ENCODE measurements at places on chromosomes 11 and 22.

DNA sequence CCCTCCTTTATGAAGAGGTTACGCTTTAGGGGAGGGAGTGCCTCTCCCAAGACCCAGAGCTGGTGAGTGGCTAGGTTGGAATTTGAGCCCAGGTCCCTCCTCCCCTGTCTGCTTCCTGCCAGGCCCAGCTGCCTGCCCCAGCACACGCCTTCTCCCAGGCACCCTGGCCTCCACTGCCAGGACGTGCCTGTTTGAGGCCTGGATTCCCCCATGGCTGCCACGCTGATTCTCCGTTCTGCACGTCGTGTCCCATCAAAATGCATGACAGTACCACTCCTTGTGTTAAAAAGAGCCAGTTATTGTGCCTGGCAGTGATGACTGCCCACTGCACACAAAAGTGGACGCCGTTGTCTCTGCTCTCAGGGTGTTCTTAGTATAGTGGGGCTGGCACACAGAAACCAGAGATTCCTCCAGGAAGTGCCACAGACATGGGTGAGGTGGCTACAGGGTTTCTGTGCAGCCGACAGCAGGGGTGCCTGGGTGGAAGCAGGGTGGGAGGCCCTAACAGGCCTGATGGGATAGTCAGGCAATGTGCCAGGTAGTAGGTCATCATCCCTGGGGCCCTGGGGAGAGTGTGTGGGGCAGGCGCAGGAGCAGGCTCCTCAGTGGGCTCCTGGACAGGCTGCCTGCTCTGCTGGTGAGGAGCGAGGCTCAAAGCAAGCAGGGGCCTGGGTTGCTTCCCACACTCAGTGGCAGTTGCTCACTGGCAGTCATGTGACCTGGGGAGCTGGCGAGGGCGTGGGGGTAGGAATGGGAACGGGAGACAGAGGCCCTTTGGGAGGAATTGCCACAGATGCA is 24.2 kb downstream of the MED15 start:
- peak; percentile 30 for DNase-seq

GRCh38 chr22:25019427-25020184 is 67.1 kb downstream of the KIAA1671 start:
- DNase-seq = no peak

DNA sequence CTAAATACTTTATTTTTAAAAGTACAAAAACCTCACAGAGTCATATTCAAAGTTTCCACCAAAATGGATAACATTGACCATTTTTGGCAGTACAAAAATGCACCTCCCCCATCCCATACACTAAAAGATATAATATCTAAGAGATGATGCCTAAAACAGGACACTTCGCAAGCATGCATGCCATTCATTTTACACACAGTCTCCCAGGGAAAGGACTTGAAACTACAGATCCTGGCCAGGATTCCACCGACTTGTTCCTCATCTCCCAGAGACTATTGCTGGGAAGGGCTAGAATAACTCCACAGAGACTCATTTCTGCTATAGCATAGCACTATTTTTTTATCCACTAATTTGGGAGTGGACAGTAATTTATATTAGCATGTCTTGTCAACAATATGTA is 81.7 kb downstream of the MTNR1B start:
- peak; percentile 25 for DNase-seq

GRCh38 chr22:26892166-26893041 is 235.0 kb downstream of the MIAT start:
- DNase-seq = no peak

- DNase-seq = no peak
Observed at GRCh38 chr22:44442186-44442815, 55.7 kb downstream of the RTL6 start.

GRCh38 chr11:61695917-61696316 is 15.7 kb downstream of the DAGLA start:
- peak; percentile 4 for DNase-seq

GRCh38 chr11:44002191-44003093 is 45.3 kb upstream of the ACCSL start:
- no peak for DNase-seq

DNA sequence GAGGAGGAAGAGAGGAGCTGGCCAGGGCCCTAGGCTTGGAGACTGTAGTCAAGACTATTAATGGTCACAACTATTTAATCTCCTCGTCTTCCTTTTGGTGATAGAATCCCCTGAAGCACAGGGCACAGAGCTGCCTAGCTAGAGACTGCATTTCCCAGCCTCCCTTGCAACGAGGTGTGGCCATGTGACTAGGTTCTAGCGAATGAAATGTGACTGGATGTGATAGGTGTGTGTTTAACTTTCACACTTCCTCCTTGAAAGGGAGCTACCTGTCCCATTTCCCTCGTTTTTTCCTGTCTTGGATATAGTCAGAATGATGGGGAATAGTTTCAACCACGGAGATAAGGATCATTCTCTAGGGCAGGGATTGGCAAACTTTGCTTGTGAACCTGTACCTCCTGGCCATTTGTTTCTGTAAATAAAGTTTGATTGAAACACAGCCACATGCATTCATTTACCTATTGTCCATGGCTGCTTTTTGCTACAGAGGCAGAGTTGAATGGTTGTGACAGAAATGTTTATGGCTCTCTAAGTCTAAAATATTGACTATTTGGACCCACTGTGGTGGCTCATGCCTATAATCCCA is 313.5 kb downstream of the MIAT start:
- no peak for DNase-seq

- DNase-seq = no peak
Observed at GRCh38 chr22:48279461-48279756, 1517.0 kb downstream of the TBC1D22A start.

GRCh38 chr11:119324189-119324588 is 7.3 kb upstream of the MCAM start:
- DNase-seq = no peak

DNA sequence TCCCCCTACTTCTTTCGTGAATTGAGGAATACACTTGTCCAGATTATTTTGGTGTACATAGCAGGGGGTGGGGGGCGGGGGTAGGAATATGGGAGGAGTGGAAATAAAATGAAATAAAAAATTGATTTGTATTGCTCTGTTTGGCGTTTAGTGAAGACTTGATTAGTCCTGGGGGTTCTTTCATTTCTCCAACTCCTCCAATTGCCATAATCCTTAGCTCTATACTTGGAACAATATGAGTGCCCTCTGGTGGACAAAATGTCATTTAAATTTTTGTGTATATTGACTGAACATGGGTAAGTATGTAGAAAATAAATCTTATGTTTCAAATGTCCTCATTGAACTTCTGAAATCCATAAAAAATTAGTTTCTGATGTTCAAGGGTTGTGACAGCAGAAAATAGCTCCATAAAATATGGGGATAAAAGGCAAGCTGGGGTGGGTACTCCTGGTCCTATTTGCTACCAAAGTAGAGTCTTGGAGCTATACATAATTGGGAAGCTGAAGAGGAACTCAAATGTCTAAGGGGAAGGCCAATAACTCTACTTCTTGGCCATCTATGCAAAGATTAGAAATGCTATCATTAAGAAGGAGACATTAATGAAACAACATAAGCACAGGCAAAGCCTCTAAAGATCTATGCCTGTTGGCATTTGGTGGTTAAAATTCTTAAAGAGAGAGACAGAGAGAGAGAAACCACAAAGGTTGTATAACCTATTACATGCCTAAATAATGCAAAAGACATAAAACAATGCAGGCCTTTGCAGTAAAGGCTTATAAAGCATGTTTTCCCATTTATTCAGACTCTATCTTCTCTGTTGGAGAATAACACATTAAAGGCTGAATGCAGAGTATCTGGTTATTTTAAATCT is 421.6 kb downstream of the METTL15 start:
- peak; percentile 45 for DNase-seq

DNA sequence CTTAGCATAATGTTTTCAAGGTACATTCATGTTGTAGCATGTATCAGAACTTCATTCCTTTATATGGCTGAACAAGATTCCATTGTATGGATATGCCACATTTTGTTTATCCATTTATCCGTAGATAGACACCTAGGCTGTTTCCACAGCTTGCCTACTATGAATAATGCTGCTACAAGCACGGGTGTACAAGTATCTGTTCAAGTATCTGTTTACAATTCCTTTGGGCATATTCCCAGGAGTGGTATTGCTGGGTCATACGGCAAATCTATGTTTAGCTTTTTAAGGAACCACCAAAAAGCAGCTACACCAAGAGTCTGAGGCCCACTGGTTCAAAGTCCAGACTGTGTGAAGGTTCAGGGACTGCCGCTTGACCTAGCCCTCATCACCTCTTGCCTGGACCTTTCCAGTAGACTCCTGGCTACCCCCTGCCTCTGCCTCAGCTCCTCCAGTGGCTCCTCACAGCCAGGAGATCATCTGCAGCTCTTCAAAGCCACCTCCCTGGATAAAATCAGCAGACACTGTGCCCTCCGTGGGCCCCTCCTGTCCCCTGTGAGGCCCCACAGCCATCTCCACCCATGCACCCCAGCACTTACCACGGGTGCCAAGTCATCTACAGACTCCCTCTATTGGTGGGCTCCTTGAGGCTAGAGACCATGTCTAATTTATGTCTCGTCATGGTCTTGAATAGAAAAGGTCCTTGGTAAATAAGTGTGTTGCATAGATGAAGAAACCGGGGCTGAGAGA is 160.3 kb downstream of the MN1 start:
- no peak for DNase-seq

DNA sequence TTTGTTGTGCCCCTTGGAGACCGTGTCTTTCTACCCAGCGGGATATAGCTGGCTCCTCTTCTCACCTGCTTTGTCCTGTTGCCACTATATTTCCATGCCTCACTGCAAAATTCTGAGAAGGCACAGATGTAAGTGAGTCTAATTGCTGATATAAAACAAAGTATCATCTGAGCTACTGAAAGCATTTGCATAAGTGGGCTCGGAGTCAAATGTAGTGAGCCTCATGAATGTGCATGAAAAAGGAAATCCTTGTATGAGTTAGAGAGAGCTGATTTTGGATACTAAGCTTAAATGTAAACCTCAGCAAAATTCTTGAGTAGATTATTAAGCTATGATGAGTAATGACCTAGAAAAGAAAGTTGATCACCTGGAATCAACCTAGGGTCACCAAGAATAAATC is 13.9 kb downstream of the OVCH2 start:
- no peak for DNase-seq

- DNase-seq = no peak
Observed at GRCh38 chr11:57648801-57649735, 644 bp downstream of the YPEL4 start.

DNA sequence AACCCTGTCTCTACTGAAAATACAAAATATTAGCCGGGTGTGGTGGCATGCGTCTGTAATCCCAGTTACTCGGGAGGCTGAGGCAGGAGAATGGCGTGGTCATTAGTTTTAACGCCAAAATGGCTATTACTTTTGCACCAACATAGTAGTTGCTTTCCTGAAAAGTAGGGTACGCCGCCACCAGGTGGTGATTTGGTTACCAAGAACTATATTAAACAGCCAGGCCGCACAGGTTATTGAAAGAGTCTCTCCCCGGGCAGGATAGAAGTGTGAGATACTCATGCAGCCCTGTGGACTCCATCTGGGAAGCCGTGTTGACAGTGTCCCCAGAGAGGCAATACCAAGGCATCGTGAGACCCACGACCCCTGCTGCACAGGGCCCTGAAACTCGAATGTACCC is 24.6 kb upstream of the LRRC32 start:
- DNase-seq = no peak

GRCh38 chr22:42808521-42808920 is 48.6 kb downstream of the ARFGAP3 start:
- no peak for DNase-seq

GRCh38 chr22:24498824-24499223 is 3.7 kb downstream of the UPB1 start:
- no peak for DNase-seq

GRCh38 chr11:63589000-63589399 is 25.2 kb downstream of the PLAAT3 start:
- DNase-seq = no peak

DNA sequence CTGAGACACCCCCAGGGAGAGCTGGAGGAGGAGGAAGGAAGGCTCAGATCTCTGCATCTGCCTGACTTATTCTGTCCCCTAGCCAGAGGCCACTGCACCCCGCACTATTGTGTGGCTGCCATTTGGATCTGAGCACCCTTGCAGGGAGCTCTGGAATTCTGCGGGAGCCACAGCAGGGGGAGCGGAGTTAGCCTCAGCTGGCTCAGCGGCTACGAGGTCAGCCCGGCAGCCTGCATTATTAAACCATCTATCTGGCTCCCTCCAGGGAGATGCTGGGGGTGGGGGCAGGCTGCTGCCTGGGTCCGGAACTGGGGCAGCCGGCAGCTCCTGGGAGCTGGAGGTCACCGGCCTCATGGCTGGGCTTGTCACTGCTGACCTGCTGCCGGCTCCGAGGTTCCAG is 6.5 kb upstream of the ELFN2 start:
- no peak for DNase-seq

DNA sequence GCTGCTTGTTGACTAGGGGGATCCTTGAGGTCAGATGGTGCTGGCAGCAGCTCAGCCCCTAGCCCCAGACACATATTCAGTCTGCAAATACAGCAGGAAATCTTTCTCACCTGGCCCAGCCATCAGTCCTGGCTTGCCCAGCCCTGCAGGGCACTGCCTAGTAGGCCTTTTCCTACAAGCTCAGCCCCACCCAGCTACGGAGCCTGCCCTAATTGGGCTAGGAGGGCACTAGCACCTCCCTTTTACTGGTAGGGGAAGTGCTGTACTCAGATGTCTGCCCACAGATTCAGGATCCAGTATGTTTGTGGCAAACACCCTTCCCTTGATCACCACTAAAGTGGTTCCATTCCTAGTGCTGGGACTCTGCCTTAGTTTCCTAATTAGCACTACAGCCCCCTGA is 257.1 kb upstream of the CADM1 start:
- no peak for DNase-seq

DNA sequence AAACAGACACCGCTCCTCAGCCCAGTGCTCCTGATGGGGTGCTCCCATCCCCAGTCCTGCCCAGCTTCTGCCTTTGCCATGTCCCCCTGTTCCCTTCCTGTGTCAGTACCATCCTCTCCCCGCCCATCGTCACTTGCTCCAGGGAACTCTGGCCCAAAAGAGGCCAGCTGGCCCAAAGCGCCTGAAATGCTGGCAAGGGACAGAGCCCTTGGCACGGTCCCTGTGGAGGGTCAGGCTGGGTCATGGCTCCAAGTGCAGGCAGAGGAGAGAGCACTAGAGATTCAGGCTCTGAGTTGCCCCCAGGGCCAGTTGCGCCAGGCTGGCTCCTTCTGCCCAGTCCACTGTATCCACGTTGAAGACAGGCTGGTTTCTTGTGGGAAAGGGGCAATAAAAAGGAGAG is 8.4 kb upstream of the HDHD5 start:
- no peak for DNase-seq

DNA sequence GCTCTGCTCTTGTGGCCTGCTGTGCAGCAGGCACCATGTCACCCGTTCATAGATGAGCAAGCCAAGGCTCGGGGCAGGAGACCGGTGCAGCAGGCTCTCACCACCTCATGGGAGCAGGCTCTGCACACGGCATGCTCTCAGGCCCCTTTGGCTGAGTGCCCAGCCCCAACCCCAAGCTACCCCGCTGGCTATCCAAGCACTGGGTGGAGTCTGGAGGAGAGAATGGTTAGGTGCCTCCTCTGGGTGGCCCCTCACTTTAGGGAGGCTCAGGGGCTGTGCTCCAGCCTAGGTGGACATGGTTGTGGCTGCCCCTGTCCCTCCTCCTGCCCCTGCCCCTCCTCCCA is 199.9 kb downstream of the IGLL1 start:
- no peak for DNase-seq

Measured in fibroblast of skin of left biceps (primary cell).